ENCODE measurements at places on chromosomes 3 and 15.

- no peak for DNase-seq
Measured at GRCh38 chr15:39466750-39467105, 114.2 kb upstream of the THBS1 start.

DNA sequence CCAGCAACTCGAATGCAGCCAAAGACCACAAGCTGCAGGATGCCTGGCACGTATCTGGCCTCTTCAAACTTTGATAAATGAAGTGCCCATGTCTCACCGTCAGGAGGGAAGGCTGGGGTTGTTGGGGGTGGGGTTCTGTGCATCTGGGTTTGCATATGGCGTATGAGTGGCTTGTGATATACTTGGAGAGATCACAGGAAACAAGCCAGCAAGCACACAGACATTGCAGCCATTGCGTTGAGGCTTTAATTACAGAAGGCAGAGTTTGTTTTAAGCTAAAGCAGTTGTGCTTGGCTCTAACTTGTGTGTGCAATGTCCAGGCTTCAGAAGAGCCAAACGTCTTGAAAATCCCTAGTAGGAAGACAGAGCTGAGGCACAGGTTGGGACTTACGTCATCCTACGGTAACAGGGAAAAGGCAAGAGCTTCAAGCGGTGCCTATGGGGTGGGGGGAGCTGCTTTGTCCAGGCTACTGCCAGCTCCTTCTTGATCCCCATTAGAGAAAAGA, 109.2 kb downstream of the ASB7 start:
- DNase-seq, result no peak

DNA sequence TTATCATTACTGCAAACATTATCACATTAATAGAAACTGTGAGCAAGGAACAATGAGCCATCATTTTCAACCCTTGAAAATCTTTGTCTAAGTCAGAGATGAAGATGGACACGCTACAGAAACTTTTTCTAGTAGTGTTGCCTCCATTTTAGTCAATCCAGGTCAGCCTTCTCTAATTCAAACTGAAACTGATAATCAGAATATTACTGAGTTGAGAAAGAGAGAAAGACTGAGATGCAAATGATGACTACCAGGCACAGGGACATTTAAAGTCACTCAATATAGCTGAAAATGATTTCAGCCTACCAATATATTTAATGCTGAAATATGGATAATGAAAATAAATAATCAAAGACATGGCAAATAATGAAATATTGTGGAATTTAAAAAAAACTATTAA, 261.4 kb downstream of the GBE1 start:
- DNase-seq, result no peak

GRCh38 chr3:10194328-10195071, 29.8 kb downstream of the IRAK2 start:
- peak; percentile 92 for DNase-seq

- DNase-seq, result no peak
Measured at GRCh38 chr3:6608843-6609242, 252.1 kb upstream of the GRM7 start.

- no peak for DNase-seq
Measured at GRCh38 chr3:52551118-52551517, 14.7 kb downstream of the UQCC5 start.

DNA sequence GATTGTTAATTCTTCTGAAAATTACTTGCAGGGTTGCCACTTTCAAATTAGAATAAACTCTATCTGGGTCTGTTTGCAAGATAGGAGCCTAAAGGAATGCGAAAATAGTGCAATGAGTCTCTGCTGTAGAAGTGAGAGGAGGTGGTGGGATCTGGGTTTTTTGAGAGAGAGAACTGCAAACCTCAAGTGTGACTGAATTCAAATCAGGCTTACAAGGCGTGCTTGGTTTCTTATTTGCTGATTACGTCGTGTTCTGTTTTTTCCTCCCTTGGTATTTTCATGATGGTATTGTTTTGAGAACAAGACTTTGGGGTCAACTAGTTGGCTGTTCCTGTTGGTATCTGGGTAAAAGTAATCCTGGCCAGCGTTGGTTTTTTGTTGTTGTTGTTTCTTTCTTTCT, 490.9 kb upstream of the CFAP20DC start:
- DNase-seq, result no peak

DNA sequence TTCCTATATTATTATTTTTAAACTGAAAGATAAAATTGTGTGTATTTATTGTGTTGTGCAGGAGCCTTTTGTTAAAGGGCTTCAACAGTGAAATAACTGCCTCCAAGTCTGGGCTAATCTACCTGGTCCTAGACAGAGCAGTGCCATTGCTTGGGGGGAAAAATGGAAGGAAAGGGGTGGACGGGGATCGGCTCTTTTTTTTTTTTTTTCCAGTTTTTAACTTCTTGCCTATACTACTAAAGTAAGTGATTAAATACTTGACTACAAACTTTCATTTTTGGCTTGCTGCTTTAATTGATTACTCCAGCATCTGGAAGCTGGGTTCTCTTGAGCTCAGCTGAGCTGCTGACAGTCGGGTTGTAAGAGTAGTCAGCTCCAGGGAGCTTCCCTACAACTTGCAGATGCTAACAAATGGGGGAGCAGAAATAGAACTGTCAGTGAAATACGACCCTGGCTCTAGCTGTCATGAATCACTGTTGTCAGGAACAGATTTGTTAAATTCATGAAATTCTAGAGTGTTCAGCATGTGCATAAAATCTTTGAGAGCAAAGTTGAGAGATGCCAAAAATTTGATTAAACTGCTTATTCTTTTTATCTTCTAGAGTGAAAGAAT, 276.7 kb downstream of the ROBO1 start:
- DNase-seq, result no peak

- peak; percentile 31 for DNase-seq
Measured at GRCh38 chr15:90358124-90359033, 6.3 kb downstream of the ZNF774 start.

DNA sequence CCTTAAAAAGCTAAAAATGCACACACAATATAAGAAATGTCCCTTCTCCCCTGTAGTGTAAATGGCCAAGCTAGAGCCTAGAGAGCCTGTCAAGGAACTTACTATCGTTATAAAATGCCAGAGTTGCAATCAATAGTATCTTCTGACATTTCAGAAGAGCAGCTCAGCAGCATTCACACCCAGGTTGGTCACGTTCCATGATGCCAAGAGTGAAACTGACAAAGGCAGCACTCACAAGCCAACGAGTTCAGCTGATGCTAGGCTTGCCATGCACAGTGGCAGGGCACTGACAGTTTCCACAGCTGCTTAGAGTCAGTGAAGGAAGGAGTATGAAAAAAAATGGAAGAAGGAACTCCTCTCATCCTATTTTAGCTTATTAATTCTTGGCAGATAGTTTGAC, 331.4 kb upstream of the CCDC54 start:
- peak; percentile 16 for DNase-seq

DNA sequence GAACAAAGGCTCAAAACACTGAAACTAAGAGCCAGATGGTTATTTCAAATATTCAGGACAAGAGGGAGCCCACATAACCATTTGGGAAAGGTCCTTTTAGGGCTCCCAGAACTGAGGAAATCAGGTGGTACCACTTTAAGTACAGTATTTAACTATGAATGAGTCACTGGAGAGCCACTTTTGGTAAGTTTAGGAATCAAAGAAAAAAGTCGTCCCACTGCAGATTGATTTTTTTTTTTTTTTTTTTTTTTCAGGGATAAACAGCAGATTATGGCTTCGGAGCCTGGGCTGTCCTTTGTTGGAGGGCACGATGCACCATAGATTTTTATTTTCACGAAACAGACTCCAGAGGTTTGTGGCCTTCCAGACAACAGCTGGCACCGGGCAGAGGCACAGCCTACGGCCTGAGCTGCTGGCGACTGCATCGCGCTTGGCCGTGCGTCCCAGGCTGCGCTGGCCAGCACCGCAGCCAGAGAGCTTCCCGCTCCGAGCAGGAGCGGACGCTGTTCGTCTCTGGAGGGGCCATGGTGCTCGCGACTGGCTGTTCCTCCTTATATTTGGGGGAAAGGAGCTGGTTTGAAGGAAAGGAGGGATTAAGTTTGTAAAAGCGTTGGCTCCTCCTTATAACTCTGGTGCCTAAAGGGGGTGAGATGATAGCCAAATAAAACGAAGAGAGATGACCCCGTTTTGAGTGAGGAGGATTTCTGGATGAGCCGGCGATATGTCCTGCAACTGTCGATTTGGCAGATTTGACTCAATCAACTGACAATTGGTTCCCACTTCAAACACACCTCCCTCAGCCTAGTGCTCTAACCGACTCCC, 152.9 kb upstream of the GOLIM4 start:
- DNase-seq, result peak; percentile 20

DNA sequence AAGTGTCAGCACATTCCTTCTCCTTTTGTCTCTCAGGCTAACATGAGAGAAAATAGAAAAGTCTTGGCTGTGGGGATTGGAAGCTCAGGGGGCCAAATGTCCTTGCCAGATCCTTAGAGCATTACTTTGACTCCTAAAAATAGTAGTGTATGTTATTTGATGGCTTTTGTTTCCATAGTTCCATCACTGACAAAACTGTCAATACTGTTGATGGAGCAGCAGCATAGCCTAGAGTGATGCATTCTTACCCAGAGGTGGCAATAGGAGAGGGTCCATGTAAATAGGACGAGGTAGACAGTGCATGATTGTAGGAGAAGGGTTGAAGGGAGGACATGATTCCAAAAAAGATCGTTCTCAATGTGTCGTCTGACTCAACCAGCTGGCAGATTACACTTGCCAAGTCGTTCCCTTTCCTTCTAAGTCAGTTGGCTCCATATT, 282.7 kb upstream of the TPRG1 start:
- no peak for DNase-seq

DNA sequence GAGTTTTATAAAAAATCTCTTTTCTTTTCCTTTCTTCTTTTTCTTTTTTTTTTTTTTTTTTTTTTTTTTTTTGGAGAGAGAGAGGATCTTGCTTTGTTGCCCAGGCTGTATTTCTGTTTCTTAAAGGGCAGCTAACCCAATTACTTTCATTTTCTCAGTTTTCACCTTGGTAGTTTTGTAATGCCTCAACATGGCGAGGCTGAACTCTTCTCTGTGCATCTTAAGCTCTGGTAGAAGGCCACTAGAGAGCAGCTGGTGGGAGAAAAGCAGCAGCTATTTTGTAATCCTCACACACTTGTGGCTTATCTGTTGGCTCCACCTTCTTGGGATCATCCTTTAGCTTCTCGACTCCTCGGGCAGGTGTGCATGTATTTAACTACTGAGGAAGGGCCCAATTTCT, 152.2 kb upstream of the MEIS2 start:
- no peak for DNase-seq

- DNase-seq, result no peak
Measured at GRCh38 chr15:44535523-44536301, 1.2 kb upstream of the EIF3J start.

DNA sequence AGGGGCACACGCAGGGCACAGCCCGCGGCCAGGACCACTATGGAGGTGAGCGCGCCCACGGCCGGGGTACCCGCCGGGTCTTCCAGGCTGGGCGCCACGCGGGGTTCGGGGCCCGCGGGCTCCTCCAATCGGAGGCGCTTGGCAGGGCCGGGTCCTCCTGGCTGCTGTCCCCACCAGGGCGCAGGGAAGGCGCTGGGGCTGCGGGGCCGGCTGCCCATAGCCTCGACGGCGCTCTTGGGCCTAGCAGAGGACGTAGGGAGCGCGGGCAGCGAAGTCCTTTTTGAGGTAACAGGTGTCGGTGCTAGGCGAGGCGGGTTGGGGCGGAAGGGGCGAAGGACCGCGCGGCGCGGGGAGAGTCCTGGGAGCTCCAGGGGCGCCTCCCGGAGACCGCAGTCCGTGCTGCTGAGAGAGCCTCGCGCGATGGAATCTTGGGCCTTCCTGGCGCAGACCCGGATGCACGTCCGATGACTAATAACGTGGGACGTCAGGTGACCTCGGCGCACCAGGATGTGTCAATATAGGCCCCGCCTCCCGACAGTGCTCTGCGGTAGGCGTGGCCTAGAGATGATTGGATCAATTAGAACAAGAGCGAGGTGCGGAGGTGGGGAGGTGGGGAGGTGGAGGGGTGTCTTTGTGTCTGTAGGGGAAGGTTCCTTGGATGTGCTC, at the start of gene PRR23A:
PRR23A (minus strand) TSS at position 218 of the 666 bp plus-strand sequence; CDS start at position 218, 0 bp downstream.
- DNase-seq, result no peak

DNA sequence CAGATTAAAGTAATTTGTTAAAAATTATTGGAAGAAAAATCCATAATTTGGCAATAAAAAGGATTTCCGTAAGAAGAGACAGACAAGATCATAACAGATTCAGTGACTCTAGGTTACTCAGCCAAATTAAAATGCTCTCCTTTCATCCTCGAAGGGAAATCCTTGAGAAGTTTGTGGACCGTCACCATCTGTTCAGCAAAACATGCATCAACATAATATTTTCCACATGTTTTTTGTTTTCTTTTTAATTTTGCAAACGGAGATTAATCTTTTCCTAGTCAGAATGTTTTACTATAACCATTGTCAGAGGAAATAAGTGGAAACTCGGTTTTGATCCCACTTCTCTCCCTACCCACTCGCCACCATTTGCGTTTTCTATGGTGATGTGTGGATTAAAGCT, 128.3 kb downstream of the TMCO5A start:
- DNase-seq, result no peak

GRCh38 chr3:30199855-30200254, 406.5 kb upstream of the TGFBR2 start:
- DNase-seq, result no peak

- no peak for DNase-seq
Measured at GRCh38 chr15:62521396-62521795, 356.3 kb upstream of the C2CD4B start.

DNA sequence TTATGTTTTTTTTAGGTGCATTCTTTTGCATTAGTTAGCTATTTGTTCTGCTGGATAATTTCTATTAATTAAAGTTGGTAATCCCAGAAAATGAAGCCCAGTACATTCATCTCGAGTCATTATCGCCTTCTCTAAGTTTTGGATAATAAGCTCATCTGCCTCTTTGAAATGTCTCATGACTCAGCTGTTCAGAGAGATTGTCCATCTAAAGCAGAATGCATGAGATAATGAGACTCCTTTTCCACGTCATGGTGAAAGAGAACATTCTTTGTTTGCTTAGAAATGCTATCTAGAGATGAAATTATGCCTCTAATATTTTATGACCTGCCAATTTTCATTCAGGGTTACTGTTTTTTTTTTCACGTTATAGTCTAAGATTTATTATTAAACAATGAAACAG, 374.7 kb upstream of the GOLIM4 start:
- DNase-seq, result no peak

GRCh38 chr3:68878962-68879361, 53.4 kb downstream of the TAFA4 start:
- no peak for DNase-seq

- DNase-seq, result no peak
Measured at GRCh38 chr3:44969828-44970179, 6.2 kb downstream of the ZDHHC3 start.

- no peak for DNase-seq
Measured at GRCh38 chr3:99716463-99716995, 78.1 kb downstream of the COL8A1 start.

- DNase-seq, result no peak
Measured at GRCh38 chr15:82977076-82977475, 8.9 kb upstream of the RAMAC start.

Data from mammary epithelial cell (primary cell).